Activated T-cell treated with anti-CD3 and anti-CD28 coated beads, Interleukin-2, amount 50 U/mL, for 4 hours (primary cell): ENCODE measurements at places on chromosomes 1 and 21. TPM values are rescaled to one million over a fixed set of nuclear protein-coding genes. Genes with fewer than 3 reads are reported as not detected.

Gene UFC1
- total RNA-seq = 87.5 TPM

Gene LRP8
- 53.1 TPM for total RNA-seq

Gene RAB25
- total RNA-seq = 0.79 TPM

Gene FALEC
- not detected for total RNA-seq

Gene TCHHL1
- not detected for total RNA-seq
